Small intestine (tissue), 16 donors: ENCODE measurements at places on chromosomes 2 and 18. TPM values are rescaled to one million over a fixed set of nuclear protein-coding genes. Genes with fewer than 3 reads are reported as not detected.

DNA sequence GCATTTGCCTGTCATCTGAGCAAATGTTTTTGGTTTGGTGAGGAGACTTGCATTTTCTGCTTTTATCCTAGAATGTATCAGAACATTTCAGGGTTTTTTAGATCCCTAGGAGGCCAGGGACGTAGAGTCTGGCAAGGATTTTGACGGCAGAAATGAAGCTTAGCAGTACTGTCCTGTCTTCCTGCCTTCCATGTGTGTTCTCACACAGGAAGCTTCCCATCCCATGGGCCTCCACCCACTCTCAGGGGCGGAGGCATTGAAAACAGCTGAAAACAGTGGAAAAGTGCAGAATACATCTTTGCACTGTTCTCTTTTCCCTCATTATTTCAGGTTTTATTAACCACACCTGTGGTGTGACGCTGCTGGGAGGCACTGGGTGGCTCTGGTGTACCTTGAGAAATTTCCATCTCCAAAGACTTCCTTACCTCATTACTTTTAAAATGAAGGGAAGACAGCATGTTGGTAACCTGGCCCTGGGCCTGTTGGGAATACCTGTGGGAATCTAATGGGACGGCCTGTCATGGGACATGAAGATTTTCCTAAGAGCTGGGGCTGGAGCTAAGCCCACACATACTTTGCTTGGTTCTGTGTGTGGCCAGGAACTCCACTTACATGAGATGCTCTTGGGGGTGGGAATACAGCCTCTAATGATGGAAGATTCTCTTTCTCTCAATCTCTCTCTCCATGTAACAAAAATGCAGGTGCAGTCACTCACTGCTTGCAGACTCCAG, 20.5 kb downstream of the PCARE start:
- DNase-seq: no peak

The FAM110C gene
- polyA plus RNA-seq: 11.9 TPM

The ATP6V1B1 gene
- not detected for polyA plus RNA-seq

- DNase-seq: no peak
Measured at GRCh38 chr18:76558881-76559667, 64.0 kb upstream of the ZNF516 start.

DNA sequence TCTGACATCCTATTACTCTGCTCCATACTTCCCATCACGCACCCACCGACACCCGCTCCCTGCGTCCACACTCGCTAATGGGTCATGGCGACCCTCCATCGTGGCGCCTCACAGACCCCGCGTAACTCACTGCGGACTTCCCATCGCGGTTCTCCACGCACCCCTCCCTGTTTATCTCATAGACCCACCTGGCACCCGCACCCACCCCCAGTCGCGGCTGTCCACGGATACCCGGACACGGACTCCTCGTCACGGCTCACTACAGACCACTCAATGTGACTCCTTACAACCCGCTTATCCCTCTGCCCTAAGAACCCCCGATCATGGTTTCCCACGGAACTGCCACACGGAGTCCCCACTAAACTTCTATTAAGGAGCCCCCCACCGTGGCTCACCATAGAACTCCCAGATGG, 458 bp downstream of the CXXC1 start:
- DNase-seq: no peak

GRCh38 chr18:48933578-48934414, 17.0 kb downstream of the SMAD7 start:
- DNase-seq: no peak

The GATA6 gene
- polyA plus RNA-seq: 27.8 TPM

DNA sequence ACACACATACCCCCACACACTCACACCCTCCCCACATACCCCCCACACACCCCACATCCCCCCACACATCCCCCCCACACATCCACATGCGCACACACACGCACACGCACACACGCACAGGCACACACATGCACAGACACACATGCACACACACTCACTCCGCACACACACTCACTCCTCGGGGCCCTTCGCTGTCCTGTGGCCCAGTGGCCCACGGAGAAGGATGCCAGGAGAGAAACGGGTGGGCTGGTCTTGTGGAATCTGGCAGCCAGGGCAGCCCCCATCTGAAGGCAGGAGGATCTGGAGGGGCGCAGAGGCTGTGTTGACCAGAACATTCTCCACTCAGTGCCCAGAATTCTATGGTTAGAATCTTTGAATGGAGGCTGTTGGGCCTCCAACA, 51.6 kb downstream of the ACAA2 start:
- DNase-seq: no peak

The AGAP1 gene
- polyA plus RNA-seq: 15.4 TPM
